ENCODE measurements at places on chromosomes 3 and 15. TPM values are rescaled to one million over a fixed set of nuclear protein-coding genes. Genes with fewer than 3 reads are reported as not detected.

The ECE2 gene
- total RNA-seq = not detected

The POTEB gene
- total RNA-seq = not detected

GRCh38 chr15:50854601-50855490 lies 53.6 kb upstream of the AP4E1 start:
- DNase-seq = no peak
- no peaks in the 10 kb centered on the region for H3K4me1 ChIP-seq
- H3K36me3 ChIP-seq = no peaks in the 10 kb centered on the region
- H3K27me3 ChIP-seq = no peaks in the 10 kb centered on the region
- H3K4me3 ChIP-seq = no peak overlapping the region

DNA sequence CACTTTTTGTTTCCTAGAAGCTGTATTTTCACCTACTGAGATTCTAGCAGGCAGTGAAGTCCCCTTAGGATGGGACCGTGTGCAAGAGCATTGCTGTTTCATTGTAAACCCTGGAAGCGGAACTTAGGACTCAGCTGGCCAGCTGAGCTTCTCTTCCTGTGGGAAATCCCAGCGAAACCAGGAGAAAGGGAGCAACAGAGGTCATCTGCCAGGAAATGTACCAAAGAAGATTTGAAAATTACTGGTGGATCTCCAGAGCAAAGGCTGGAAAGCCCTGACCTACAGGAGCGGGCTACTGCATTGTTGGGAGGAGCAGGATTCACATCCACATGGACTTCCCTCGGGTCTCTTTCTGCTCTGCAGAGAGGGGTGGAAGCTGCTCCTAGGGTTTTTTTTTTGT lies 7.6 kb upstream of the ADPRH start:
- H3K4me3 ChIP-seq = no peak overlapping the region
- no peaks in the 10 kb centered on the region for H3K4me1 ChIP-seq
- no peaks in the 10 kb centered on the region for H3K27me3 ChIP-seq
- no peaks in the 10 kb centered on the region for H3K36me3 ChIP-seq
